Iris pigment epithelial cell (primary cell): ENCODE measurements at places on chromosomes 4 and X.
A peak's percentile ranks its signal among the peaks of the same experiment; 100 is the strongest.

DNA sequence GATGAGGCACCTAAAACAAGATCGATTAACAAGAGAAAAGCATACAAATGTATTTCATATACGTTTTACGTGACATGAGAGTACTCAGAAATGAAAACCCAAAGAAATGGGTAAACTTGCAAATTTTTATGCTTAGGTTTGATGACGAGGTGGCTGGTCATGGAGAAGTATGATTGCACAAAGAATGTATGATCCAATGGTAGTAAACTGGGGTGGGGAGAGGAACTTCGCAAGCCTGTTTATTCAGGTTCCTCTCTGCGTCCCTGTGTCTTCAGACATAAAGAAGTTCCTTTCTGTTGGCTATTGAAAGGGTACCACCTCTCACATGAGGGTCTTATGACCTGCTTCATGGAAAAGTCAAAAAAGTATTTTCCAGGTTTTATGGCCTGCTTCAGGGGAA lies 309.2 kb downstream of the BCOR start:
- no peak for DNase-seq

DNA sequence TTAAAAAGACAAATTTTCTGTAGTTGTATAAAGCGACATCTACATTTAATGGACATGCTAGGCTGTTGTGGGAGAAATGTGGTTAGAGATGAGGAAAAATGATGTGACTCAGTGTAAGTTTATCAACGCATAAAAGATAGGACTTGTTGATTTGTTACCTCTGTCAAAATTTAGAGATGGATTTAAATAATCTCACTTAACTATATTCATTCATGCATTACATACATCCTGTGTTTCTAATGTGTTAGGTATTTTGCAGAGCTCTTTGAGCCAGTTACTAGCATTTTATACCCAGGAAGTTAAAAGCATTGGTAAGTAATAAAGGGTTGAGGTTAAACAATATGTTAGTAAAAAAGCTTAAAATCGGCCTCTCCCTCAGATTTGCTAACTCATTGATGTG lies 34.3 kb downstream of the METAP1 start:
- peak; percentile 19 for DNase-seq

- no peak for DNase-seq
Observed at GRCh38 chr4:52244103-52244775, 193.1 kb downstream of the SPATA18 start.

GRCh38 chrX:118779581-118779980 lies 44.0 kb upstream of the ZCCHC12 start:
- no peak for DNase-seq

DNA sequence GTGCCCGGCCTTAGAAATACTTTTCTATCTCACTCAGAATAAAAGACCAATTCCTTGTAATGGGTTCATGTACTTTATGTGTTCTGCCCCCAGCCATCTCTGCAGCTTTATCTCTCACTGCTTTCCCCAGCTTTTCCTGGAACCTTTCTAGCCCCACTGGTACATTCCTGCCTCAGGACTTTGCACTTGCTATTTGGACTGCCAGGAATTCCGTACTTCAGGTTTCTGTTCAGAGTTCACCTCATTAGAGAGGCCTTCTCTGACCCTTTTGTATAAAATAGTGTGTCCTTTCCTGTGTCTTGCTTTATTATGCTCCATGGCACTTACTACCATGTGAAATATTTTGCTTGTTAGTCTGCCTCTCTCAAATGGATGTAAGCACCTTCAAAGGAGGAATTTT lies 112.5 kb downstream of the PDLIM5 start:
- DNase-seq: no peak

GRCh38 chr4:137541876-137542646 lies 9.8 kb upstream of the PCDH18 start:
- DNase-seq: no peak

DNA sequence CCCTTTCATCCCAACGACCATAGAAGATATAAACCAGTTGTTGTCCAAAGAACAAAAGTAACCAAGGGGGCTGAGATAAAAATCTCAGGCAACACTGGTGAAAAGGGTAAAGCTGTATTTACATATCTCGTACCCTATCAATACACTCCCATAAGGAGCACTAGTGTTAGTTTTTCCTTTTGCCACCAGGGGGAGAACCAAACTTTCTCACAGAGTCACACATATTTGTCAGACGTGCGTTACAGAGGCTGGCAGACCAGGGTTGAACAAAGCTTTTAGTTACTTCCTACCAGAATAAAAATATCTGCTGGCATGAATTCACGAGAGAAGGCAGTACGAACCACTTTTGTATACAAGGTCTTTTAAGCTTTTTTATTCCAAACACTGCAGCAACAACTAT lies 88.3 kb downstream of the AMELX start:
- DNase-seq: peak; percentile 65

DNA sequence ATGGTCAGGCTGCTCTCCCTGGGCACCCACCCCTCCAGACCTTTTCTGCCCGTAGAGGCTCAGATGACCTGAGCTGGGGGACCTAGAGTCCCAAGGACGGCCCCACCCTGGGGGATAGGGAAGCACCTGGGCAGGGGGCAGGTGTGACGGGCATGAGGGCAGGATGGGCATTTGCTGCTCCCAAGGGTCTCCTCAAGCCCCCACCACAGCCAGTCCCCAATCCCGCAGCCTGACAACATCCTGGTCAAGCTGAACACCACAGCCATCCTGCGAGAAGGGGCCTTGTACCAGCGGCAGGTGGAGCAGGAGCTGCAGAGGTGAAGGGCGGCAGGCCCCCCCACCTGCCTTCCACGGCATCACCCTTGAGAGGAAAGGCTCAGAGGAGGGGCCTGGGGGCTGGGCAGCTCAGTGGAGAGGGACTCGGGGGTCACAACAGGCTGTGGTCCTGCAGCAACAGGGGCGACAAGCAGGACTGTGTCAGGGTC lies 17.8 kb upstream of the RNF4 start:
- DNase-seq: no peak

DNA sequence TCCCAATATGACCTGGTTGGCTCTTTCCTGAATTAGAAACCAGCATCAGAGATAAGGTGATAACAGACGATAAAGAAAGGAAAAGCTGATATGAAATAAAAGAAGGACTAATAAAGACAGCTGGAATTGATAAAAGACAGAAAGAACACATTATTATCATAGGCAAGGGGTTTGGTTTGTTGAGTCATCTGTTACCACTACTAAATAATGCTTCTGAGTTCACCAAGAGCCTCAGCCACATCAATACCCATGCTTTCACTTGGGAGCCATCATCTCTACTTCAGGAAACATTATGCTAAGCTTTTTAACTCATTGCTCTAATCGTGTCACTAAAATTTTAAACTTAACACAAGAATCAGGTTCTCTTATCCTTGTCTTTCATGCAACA lies 27.6 kb downstream of the ANXA5 start:
- DNase-seq: peak; percentile 55

- peak; percentile 55 for DNase-seq
Observed at GRCh38 chr4:120718979-120719566, 203.5 kb downstream of the PRDM5 start.

GRCh38 chrX:85026170-85026569 lies 22.5 kb downstream of the APOOL start:
- no peak for DNase-seq

GRCh38 chr4:61528595-61528994 lies 328.5 kb downstream of the ADGRL3 start:
- no peak for DNase-seq

- peak; percentile 0 for DNase-seq
Observed at GRCh38 chr4:12555011-12555410, 929.1 kb downstream of the RAB28 start.

GRCh38 chrX:30939928-30940327 lies 50.9 kb upstream of the TAB3 start:
- no peak for DNase-seq

- DNase-seq: no peak
Observed at GRCh38 chr4:13527192-13527980, 16.9 kb downstream of the NKX3-2 start.

DNA sequence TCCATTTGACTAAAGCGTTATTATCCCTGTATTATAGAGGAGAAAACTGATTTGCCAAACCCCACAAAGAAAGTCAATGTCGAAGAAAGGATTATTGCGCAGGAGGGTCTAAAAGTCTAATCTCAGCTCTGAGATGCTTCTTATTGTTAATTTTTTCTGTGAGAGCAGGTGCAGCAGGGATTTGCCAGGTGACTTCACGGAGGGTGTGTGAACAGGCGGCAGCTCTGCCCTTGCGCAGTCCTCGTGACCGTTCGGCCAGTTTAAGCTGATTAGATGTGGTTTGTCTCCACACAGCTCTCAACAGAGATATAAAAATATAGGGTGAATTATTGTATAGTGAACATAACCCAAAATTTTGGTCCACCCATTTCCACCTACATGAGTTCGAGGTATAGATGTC lies 28.5 kb downstream of the TENM3 start:
- no peak for DNase-seq

DNA sequence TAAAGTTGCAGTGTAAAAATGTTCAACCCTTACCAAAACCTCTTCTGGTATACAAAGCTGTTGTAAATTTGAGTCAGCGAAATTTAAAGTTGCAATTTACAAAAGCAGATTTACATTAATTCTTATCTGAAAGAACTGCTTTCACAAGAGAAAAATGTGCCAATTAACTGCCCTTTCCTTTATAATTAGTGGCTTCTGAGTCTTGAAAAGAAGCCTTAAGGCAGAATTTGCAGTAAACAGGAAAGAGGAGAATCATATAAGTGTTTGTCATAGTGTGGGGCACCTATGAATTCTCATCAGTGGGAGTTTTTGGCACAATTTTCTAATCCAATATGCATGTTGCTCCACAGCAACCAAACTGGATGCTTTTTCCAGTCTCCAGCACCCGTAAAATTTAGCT lies 125.3 kb upstream of the GABRG1 start:
- no peak for DNase-seq

GRCh38 chrX:130120321-130120731 lies 10.0 kb upstream of the ELF4 start:
- peak; percentile 24 for DNase-seq

DNA sequence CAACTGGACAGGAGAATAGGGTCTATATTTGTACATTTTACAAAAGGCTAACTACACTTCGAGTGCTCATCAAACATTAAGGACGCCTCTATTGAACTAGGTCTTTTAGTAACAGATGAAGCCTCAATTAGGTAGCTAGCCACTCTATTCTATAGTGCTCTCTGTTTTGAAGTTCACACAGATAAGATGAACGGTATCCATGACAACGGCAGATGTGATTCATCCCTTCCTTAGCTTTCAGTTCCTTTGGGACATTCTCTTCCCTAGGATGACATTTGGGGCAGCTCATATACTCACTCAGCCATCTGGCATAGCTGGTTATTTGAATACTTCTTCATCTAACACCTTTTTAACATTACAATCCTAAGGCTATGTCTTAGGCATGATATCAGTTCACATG lies 62.4 kb upstream of the WDFY3 start:
- DNase-seq: peak; percentile 53

- peak; percentile 46 for DNase-seq
Observed at GRCh38 chr4:38243388-38244053, 283.3 kb downstream of the PTTG2 start.

DNA sequence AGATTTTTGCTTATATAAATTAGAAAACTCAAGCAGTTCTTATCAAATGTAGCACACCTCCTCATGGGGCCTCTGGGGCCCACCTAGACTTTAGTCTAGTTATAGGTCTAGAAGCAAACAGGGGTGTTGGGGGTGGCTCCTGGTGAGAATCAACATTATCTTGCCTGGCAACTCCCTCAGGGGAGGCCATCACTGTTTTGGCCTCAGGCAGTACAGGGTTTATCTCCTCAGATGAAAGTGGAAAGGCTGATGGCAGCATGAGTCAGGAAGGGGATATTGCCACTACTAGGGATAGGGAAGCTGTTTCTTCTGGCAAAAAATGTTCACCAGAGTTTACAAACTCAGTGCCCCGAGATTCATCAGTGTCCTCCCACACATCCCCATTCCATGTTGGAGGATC lies 232.4 kb upstream of the BMP3 start:
- DNase-seq: no peak

GRCh38 chrX:21960569-21961541 lies 20.3 kb downstream of the SMS start:
- DNase-seq: peak; percentile 47

GRCh38 chr4:148845609-148846008 lies 403.4 kb upstream of the NR3C2 start:
- no peak for DNase-seq

DNA sequence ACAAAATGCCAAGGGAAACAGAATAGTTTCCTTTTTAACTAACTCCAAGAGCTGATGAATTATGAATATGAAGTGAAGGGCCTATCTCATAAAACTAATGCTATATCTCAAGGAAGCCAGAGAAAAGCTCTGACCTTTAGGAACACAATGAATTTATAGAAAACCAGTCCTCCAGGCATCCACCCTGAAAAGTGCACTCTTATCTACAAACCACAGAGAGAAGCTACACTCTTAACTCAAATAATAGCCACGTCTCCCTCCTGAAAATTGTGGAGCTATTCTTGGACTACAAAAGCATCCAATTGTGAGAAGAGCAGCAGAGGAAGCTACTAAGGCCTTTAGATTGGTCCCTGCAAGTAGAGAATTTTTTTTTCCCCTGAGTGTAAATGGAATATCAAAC lies 253.9 kb downstream of the IL15 start:
- DNase-seq: peak; percentile 3

DNA sequence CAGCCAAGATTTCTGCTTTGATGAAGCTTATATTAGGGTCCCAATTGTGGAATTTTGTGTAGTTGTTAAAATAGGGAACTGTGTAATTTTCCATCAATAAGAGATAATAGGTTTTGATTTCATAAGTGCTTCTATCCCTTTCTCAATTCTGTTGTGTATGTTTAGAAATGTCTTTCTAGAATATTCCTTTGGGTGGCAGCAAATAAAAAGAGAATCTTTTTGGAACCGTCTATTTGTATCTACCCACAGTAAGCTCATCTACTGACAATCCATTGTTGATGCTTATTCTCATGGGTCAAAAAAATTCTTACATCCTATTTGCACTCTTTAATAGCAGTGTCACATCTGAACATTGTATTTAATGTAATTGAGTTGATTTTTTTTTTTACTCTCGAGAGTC lies 61.7 kb downstream of the TMA16 start:
- no peak for DNase-seq

DNA sequence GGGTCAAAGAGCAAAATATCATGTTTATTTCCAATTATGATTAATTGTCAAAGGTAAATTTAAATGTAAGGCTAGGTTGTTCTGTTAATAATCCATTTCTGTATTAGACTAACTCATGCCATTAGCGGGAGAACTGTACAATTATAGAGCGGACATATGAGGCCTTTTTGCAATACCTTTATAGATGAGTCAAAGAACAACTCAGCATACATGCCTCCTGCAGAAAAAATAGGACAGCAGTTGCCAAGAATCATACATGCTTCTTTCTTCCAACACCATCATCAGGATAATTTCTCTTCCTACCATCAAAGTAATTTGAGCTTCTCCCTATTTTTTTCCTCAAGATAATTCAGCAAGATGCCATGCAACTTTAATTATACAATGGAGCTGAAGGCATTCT lies 917.8 kb downstream of the ADGRL3 start:
- no peak for DNase-seq

GRCh38 chrX:50799531-50799961 lies 14.4 kb downstream of the SHROOM4 start:
- DNase-seq: peak; percentile 85

GRCh38 chr4:147829401-147830101 lies 97.7 kb downstream of the ARHGAP10 start:
- peak; percentile 87 for DNase-seq

- DNase-seq: no peak
Observed at GRCh38 chr4:177960566-177960965, 518.3 kb upstream of the AGA start.

GRCh38 chr4:11428231-11428898 lies at the start of gene HS3ST1:
Gene HS3ST1 (minus strand): TSS chr4:11428894. CDS start chr4:11400005, 28,889 bp downstream.
- DNase-seq: no peak

GRCh38 chrX:136635235-136635634 lies 12.7 kb upstream of the CD40LG start:
- DNase-seq: no peak
